ENCODE measurements at places on chromosomes 3 and 15.

GRCh38 chr3:8761866-8762265 lies 7.5 kb downstream of the OXTR start:
- DNase-seq: no peak

DNA sequence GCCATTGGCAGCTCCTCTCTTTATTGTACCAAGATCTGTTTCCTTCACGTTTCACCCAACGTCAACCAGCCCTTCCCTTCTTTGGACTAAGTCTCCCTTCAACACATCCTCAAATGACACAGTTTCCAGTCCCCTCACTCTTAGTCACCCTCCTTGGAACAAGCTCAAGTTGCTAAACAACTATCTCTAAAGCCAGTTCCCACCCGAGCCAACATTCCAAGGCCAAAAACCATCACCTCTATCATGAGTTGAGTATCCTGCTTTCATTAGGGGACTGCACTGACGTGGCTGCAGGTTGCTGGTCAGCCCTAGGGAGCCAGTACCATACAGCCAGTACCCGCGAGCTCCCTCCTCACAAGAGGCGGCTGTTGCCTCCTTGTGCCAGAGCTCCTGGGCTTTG lies 73.8 kb downstream of the LIPC start:
- DNase-seq: no peak

DNA sequence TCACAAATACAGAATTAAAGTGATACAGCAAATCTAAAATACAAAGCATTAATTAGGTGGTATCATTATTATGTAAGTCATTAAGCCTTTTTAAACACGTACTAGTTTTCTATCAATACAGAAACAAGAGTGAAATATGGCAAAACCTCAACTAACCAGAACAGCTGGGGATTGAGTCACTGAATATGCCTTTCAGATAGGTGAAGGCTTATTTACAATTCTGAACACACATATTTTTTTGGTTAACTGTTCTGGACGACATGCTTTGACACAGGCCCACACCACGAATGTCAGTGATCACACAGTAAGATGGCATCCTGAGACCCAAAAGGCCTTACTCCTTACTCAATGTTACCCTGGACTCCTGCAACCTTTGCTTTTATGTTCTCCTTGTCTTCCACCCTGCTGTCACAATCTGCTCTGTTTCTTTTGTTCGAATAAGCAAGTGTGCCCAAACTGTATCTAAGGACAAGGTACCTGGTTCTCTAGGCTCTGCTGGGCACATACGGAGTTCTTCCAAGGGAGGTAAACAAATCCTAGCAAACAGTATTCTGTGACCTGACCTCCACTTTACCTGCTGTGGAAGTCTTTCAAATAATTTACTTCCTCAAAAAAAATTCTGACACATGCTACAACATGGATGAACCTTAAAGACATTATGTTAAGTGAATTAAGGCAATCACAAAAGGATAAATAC lies 7.0 kb downstream of the SFMBT1 start:
- DNase-seq: no peak

GRCh38 chr3:183958775-183959174 lies 58.9 kb downstream of the ABCC5 start:
- DNase-seq: no peak

DNA sequence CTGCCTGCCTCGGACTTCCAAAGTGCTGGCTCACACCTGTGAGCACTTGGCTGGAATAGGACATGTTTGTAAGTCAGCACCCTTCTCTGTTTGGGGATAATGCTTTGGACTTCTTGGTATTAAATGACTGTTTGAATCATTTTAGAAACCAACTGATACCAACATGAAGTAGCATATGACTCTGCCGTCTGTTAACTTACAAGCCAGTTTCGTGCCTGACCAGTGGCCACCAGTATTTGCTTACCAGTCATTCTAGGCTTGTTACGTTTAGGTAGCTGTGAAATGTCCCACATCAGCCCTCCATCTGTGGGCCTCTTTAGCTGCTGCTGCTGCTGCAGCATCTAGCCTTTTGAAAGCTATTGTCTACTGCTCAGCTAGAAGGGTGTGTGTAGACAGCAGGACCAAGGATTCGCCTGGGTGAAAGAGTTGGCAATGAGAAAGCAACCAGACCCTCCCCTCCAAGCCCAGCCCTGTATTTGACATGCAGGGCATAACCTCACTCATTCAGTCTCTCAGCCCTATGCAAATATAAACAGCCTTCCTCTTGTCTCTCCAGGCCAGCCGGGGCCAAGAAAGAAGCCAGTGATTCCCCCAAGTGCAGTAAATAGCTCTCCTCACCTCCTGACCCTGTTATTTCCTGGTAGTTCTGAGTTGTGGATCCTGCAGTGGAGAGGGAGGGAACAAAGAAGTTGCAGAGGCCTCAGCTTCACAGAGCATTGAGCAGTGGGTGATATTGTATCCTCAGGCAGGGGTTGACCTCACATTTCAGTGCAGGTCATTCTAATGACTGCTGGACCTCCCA lies 51.0 kb downstream of the NKIRAS1 start:
- no peak for DNase-seq

GRCh38 chr3:102038477-102039142 lies 189.3 kb downstream of the NFKBIZ start:
- DNase-seq: peak; percentile 36

- DNase-seq: no peak
Measured at GRCh38 chr3:160005004-160005403, 16.4 kb downstream of the IL12A start.

DNA sequence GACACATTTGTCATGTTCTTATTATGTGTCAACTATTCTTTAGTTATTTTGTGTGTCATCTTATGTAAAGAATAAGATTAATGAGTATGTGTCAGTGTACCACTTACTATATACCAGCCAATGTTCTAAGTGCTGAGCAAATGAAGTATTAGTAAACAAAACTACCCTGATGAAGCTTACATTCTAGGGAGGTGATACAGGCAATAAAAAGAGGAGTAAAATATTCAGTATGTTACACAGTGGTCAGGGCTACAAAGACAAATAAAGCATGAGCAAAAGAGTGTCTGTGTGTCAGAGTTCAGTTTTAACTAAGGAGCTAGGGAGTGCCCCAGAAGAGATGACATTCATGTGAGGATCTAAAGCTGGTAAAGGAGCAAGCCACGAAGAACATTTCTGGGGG lies 79.1 kb downstream of the TRPC1 start:
- no peak for DNase-seq

- no peak for DNase-seq
Measured at GRCh38 chr3:44962621-44963393, 13.2 kb downstream of the ZDHHC3 start.

DNA sequence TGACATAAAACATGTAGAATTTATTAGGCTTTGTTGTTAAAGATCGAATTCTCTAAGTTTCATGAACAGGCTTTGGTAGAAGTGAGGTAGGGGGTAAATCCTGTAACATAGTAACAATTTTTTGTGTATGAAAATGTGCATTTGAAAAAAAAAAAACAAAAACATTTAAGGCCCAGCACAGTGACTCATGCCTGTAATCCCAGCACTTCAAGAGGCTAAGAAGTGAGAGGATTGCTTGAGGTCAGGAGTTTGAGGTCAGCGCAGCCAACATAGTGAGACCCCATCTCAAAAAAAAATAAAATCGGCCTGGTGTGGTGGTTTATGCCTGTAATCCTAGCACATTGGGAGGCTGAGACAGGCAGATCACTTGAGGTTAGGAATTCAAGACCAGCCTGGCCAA lies 26.8 kb upstream of the PPP4R2 start:
- no peak for DNase-seq

- no peak for DNase-seq
Measured at GRCh38 chr15:81156324-81156723, 22.3 kb downstream of the CFAP161 start.

DNA sequence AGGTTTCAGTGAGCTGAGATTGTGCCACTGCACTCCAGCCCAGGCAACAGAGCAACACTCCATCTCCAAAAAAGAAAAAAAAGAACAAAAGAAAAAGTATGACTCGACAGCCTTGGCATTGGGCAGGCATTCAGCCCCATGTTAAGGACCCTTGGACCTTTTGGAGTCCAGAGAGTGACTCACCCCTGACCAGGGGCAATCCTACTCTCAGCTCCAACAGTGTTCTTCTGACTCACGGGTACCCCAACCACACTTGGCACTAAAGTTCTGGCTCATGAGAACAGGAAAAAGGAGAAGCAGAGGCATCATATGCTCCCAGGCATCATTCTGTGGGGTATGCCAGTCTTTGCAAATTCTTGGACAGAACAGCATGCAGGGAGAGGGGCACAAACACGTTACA lies 252.4 kb upstream of the HES1 start:
- no peak for DNase-seq

GRCh38 chr3:95655363-95655986 lies 1158.9 kb upstream of the EPHA6 start:
- DNase-seq: no peak

DNA sequence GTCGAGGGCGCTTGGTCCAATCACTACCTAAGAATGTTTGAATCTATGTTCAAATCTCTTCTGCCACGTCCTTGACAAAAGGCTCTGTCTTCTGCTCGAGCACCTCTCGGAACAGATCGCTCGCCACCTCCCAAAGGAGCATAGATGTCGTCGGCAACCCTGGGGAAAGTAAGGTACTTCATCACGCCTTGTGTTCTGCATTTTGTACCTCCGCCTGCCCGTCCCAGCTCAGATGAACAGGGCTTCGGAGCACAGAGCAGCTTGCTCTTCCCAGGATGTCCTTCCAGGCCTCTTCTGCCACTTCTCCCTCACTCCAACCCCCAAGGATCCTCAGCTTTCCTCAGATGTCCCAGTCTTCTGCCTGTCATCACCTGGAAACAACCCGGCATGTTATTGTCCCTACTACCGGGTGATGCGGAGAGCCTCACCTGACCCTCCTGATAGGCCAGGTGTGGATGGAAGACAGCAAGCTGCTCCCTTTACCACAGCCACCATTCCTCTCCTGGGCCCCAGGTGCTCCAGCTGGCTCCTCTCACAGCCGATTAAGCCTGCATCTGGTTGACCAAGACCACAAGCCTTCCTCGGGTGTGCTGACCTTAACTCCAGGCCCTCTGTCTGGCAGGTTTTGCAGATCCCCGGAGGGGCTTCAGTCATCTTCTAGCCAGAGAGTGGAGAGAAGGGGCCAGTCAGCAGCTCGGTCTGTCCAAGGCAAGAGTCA lies 270.5 kb downstream of the FAM43A start:
- no peak for DNase-seq

DNA sequence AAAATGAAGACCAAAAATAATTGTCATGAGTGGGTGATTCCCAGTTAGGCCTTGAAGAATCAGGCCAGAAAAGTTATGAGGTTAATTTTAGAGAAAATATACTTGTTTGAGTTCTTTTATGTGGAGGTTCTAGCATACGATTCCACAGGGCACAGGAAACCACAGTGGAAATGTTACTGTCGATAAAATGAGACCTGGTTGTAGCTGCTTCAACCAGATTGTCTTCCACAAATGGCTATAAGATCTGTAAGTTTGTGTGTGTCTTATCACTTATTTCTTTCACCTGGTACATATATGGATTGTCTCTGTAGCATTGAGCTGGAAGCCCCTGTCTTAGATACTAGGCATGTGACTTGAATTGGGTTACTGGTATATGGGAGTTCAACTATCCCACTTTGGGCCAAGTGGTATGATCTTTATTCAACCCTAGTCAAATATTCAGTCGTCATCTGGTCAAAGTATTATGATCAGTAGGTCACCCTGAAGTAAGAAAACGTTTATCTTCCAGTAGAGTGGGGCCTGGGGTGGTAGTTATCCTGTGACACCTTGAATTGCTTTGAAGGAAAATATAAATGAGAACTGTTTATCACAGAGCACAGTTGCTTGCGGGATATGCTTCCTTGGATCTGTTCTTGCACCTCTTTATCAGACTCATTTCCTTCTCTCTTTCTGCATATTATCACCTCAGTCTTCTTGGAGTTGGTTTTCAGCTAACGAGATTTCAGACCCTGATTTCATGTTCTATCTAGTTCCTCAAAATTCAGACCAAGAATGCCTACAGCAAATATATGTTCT lies 21.5 kb upstream of the ZNF609 start:
- no peak for DNase-seq

GRCh38 chr3:15148614-15149013 lies 49.7 kb upstream of the RBSN start:
- DNase-seq: no peak

- no peak for DNase-seq
Measured at GRCh38 chr15:21271566-21271965, 168.7 kb downstream of the POTEB3 start.

DNA sequence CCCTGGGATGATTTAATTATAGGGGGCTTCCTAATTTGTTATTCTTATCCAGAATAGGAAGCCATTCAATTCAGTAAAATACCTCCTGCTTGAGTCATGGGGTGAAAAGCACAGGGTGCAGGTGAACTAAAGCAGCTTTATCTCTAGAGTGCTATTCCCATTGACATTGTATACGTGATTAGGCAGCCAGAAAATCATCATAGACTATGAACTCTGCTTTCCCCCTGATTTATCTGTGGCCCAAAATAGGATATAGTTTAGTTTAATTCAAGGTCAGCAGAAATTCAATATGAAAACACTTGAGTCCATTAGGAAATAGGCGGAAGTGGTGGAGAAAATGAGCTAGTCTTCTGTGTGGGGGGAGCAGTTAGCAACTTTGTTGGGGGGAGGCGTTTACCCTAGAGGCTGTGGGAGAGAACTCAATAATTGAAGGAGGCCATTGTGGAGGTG lies 18.2 kb upstream of the PRKCI start:
- no peak for DNase-seq

- no peak for DNase-seq
Measured at GRCh38 chr3:12903000-12903800, 61.8 kb upstream of the RPL32 start.

- DNase-seq: no peak
Measured at GRCh38 chr15:60392601-60392985, 5.2 kb downstream of the ANXA2 start.

Measured in germinal center (tissue), 1 donor.